Astrocyte of the spinal cord (primary cell): ENCODE measurements at places on chromosomes 3 and 15.

DNA sequence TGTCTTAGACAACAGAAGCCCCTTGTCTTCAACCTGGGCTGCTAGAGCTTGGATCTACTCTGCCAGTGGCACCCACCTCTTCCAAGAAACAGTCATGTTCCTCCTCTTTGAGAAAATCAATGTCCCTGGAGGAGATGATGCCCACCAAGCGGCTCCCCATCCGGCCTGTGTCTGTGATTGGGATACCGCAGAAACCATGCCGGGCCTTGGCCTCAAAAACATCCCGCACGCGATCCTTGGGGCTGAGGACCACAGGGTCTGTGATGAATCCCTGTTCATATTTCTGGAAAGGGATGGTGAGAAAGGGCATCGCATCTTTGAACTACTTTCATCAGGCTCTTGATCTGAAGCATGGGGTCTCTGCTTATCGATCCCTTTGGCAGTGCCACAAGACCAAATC is 1.6 kb downstream of the IMPDH2 start:
- no peak for DNase-seq

- DNase-seq: no peak
Observed at GRCh38 chr15:40336744-40337122, 4.0 kb downstream of the CCDC9B start.

DNA sequence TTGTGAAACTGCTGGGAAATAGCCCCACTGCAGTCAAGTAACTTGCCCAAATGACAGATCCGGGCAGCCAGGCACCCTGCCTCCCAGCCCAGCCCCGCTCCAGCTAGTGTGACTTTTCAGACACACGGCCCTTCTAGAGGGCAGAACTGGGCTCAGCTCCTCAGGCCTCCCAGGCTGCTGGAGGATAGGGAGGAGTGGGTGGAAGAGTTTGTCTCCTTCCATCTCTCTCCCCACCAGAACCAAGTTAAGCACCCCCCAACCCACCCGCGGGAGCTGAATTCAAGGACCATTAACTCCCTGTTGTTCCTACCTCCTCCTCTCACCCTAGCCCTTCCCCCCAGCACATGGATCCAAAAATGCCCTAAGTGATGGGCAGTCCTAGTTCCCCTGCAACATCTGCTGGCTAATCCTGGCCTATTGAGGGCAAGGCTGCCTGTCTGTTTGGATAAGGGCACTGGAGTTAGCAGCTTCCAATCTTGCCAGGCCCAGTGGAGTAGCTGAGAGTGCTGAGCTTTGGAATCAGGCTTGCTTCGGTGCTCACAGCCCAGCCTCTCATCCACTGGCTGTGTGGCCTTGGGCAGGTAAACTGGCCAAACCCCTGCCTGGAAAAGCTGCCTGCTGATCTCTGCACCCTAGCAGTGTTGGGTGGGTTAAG is 3.1 kb downstream of the CCDC33 start:
- DNase-seq: no peak

GRCh38 chr15:77017091-77017660 is 22.2 kb downstream of the PSTPIP1 start:
- no peak for DNase-seq

DNA sequence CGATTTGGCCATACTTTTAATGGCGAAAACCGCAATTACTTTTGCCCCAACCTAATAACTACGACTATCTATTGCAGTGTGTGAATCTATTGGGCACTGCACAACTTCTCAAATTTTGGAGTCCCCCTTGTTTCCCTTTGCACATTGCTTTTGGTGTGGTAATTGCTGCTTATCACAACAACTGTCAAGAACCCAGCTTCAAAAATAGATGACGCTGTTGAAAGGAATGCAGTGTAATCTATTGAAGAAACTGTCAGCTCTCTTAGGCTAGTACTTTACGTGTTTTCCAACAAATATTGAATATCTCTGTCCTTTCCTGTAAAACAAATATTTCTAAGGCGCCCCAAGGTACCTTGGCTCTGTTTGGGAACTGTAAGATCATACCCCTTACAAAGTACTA is 222.8 kb upstream of the UBE2E2 start:
- DNase-seq: peak; percentile 26

GRCh38 chr3:14478956-14479550 is 61.1 kb downstream of the GRIP2 start:
- no peak for DNase-seq

- DNase-seq: no peak
Observed at GRCh38 chr15:33971811-33972210, 3.5 kb downstream of the CHRM5 start.

DNA sequence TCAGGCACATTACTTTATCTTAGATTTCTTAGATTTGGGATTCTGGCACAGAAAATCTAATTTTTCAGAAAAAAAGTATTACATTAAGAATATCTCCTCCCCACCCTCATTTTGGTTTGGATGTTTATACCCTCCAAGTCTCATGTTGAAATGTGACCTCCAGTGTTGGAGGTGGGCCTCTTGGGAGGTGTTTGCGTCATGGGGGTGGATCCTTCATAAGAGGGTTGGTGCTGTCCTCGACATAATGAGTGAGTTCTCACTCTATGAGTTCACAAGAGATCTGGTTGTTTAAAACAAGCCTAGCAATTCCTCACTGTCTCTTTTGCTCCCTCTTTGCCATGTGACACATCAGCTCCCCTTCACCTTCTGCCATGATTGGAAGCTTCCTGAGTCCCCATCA is 45.6 kb upstream of the WWTR1 start:
- no peak for DNase-seq

- no peak for DNase-seq
Observed at GRCh38 chr3:141507392-141508066, 20.7 kb downstream of the RASA2 start.

DNA sequence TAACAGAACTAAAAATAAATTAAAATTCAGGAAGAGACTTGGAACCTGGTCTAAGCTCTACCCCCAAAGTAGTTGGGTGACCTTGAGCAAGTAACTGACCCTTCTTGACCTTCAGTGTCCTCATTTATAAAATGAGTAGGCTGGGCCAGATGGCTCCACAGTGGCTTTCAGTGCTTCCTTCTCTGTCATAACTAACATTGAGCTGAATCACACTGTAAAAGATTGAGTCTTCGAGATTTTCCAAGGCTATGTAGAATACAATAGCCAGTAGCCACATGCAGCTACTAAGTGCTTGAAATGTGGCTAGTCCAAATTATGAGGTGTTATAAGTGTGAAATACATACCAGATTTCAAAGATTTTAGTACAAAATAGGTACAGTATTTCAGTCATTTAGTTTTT is 313.3 kb downstream of the MECOM start:
- no peak for DNase-seq

- DNase-seq: no peak
Observed at GRCh38 chr3:79380581-79380980, 387.2 kb downstream of the ROBO1 start.

DNA sequence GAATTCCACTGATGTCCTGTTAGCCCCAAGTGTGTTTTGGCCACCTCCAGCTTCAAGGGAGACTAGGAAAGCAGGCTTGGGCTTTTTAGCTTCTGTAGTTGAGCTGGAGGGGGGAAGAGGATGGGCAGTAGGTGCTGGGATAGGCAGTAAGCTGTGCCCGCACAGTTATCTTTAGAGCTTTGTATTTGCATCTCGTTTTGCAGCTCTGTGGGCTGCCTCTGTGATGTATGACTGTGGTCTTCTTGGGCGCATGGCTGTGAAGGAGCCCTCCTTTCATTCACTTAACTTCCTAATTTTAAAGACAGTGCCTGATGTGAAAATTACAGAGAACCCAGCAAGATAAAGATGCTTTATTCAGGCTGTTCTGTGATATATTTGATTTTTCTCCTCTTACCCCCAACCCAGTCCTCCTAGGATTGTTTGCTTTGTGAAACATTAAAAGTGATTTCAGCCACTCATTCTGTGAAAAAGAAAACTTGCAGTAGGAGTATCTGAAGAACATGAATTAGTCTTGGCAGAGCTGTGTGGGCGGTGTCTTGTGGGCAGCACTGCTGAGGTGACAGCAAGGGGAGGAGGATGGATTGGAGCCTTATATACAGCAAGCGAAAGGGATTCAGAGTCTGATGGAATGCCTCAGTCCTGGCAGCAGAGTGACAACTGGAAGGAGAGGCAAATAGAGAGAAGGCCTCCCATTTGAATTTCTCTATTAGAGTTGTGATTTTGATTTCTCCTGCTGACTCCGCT is 74.3 kb downstream of the LARS2 start:
- DNase-seq: peak; percentile 38

- DNase-seq: peak; percentile 9
Observed at GRCh38 chr3:116569611-116570010, 124.3 kb upstream of the LSAMP start.

- no peak for DNase-seq
Observed at GRCh38 chr3:187000711-187001151, 70.4 kb downstream of the ST6GAL1 start.

GRCh38 chr3:10010421-10010877 is 15.8 kb upstream of the FANCD2 start:
- no peak for DNase-seq

- no peak for DNase-seq
Observed at GRCh38 chr15:96363707-96364106, 33.2 kb downstream of the NR2F2 start.

DNA sequence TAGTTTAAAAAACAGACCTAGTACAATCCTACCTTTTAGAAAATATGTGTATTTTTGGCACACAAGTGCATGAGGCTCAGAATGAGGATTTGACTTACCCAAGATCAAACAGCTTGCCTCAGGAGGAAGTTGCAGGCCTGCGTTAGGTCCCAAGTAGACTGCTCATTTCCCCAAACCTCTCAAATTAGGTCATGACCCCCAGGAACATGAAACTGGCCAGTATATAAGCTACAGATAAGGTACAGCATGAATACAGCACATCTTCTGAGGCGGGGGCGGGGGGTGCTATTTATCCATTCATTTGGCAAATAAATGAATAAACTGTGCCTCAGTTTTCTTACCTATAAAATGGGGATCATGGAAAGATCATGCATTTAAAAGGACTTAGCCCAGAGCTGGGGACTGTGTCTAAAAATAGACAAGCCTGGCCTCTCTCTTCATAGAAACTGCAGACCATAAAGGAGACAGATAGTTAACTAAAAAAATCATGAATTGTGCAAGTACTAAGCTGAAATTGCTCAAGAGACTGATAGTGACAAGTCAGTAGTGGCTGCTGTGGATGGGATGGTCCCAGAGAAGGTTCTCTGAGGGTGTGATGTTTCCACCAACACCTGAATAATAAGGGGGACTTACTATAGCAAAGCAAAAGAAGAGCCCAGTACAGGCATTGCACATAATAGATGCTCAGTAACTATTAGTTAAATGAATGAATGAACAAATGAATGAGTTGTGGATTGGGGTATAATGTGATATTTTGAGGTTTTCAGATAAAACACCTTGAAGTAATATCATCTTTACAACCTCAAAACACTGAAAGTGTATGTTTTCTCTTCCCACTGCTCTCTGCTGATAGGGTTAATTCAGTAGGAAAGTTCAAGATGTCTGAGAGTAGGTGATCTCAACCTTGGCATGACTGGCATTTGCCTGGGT is 258.5 kb upstream of the PROK2 start:
- no peak for DNase-seq

GRCh38 chr3:126310816-126311215 is 46.4 kb downstream of the KLF15 start:
- DNase-seq: no peak

GRCh38 chr3:135237371-135238143 is 442.5 kb downstream of the EPHB1 start:
- no peak for DNase-seq

DNA sequence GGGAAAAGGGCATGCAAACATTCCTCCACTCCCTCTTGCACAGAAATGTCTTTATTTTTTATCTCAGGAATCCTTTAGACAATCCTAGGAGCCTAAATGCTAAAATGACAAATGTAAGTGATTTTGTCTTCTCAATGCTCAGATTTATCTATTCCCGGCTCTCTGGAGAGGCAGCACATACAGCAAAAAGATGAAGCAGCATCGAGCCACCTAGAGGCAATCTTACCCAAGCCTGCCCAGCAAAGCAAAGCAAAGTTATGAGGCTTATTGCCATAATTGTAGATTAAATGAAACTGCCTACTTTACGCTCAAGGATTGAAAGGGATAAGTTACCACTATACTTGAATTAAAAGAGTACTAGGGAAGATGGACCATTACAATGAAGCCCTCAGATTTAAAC is 750.4 kb upstream of the NR2F2 start:
- no peak for DNase-seq

- peak; percentile 33 for DNase-seq
Observed at GRCh38 chr15:52295421-52296001, at the start of gene MYO5C. Gene MYO5C, minus strand, starts transcription at chr15:52295804. Its CDS starts 168 bp downstream, at chr15:52295636.
